ENCODE measurements at places on chromosomes 1 and 21.

- no peaks in the 10 kb centered on the region for H3K36me3 ChIP-seq
- H3K27me3 ChIP-seq: peaks cover 4% of the 10 kb centered on the region
- peak overlapping the region; percentile 72 for H3K27ac ChIP-seq
- peaks cover 13% of the 10 kb centered on the region for H3K4me1 ChIP-seq
These were observed 62.4 kb downstream of the CD247 start for GRCh38 chr1:167455786-167456446.

- DNase-seq: no peak
- H3K4me1 ChIP-seq: peaks cover 25% of the 10 kb centered on the region
- H3K27me3 ChIP-seq: peaks cover 4% of the 10 kb centered on the region
- no peaks in the 10 kb centered on the region for H3K36me3 ChIP-seq
- no peak overlapping the region for H3K4me3 ChIP-seq
- H3K27ac ChIP-seq: no peak overlapping the region
These were observed 73.6 kb downstream of the TBX15 start for GRCh38 chr1:118914379-118915161.

GRCh38 chr1:26785611-26786436 lies 1.9 kb upstream of the PIGV start:
- peaks cover 50% of the 10 kb centered on the region for H3K4me1 ChIP-seq
- H3K4me3 ChIP-seq: peak overlapping the region; percentile 98
- DNase-seq: no peak
- peak overlapping the region; percentile 100 for H3K27ac ChIP-seq
- H3K36me3 ChIP-seq: peaks cover 37% of the 10 kb centered on the region

DNA sequence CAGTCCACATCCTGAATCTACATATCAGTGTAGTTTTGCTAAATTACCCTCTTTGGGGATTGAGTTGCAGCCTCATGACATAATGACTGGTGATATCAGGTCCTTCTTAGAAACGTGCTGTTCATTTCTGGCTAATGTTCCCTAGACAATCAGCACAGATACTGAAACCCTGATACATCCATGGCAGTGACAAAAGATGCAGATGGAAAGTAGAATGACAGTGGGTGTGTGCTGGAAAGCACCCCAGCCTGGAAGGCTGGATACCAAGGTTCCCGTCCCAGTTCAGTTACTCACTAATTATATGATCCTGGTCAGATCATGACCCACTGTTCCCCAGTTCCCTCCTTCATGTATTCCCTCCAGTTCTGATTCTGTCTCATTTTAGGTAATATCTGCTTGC lies 198.2 kb upstream of the FGGY start:
- no peaks in the 10 kb centered on the region for H3K27me3 ChIP-seq
- DNase-seq: no peak
- H3K4me1 ChIP-seq: peaks cover 19% of the 10 kb centered on the region
- H3K4me3 ChIP-seq: no peak overlapping the region
- H3K36me3 ChIP-seq: no peaks in the 10 kb centered on the region
